Nasal cavity respiratory epithelium epithelial cell of viscerocranial mucosa (primary cell): ENCODE measurements at places on chromosomes 13 and 19. TPM values are rescaled to one million over a fixed set of nuclear protein-coding genes. Genes with fewer than 3 reads are reported as not detected.

SLC5A5 gene
- total RNA-seq = under 0.01 and 0.28 TPM in 2 replicates

RXFP2 gene
- not detected in 2 replicates for total RNA-seq

MYADM gene
- 2.4 and 13.2 TPM in 2 replicates for total RNA-seq

PEG3 gene
- 0.28 and 0.34 TPM in 2 replicates for total RNA-seq

MED4 gene
- total RNA-seq = 27.3 and 28.8 TPM in 2 replicates

FAM124A gene
- total RNA-seq = under 0.01 TPM in 1 of 2 replicates, not detected in the other

ZNF85 gene
- 3.3 and 4.4 TPM in 2 replicates for total RNA-seq

PLIN5 gene
- total RNA-seq = 0.07 TPM in 1 of 2 replicates, not detected in the other

TMEM59L gene
- total RNA-seq = 0.14 and 1.0 TPM in 2 replicates

SHISA7 gene
- not detected in 2 replicates for total RNA-seq

ICAM5 gene
- 1.7 and 6.4 TPM in 2 replicates for total RNA-seq

GNG7 gene
- under 0.01 and 0.14 TPM in 2 replicates for total RNA-seq

ATP8A2 gene
- total RNA-seq = under 0.01 and 0.07 TPM in 2 replicates

PGLYRP1 gene
- not detected in 2 replicates for total RNA-seq

SHANK1 gene
- under 0.01 TPM in 1 of 2 replicates, not detected in the other for total RNA-seq

ADAMTSL5 gene
- total RNA-seq = 3.1 and 8.6 TPM in 2 replicates
